ENCODE measurements at places on chromosomes 3 and 15.

DNA sequence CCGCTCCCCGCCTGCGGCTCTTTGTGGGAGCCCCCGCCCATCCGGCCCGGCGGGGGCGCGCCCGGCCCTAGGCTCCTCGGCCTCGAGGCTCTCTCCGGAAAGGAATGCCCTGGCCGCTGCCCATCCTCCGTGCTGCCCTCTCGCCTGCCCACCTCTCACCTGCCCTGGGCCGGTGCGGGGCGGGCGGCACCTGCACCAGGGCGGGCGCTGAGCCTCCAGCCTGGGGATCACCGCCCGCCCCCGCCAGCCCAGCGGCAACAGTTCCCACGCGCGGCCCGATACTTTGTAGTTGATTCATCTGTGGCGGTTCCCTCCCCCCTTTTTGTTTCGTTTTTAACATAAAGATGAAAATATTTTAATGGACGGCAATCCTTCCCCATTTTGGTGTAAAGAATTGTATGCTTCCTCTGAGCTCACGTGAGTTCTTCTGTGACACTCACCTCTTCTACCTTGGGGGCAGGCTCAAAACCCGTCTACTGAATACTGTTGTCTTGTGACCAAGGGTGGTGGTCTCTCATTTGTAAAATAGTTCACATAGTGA lies 1.9 kb downstream of the KLF13 start:
- DNase-seq, result peak; percentile 50

DNA sequence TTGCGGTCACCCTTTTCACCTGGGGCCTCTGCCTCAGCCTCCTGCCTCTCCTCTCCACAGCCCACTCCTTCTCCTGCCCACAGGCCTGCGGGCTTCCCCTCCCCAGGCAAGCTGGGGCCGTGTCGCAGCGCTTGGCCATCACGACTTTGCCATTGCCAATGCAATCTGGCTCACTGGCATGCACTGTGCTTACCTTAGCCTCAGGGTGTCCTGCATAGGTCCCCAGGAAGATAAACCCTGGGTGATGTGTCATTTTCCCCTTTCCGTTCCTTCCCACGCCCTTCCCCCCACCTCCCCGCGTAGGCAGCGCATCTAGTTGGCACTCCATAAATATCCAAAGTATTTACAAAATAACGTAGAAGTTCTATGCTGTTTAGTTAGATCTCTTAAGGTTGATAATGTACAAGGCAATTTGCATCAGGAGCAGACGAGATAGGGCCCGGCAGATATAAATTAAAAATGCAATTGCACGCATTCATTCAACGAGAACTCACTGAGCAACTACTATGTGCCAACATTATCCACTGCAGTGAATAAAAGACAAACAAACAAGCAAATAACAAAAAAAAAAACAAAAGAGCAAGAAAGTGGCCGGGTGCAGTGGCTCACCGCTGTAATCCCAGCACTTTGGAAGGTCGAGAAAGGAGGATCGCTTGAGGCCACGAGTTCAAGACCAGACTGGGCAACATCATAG lies 973 bp upstream of the COPG1 start:
- no peak for DNase-seq

- no peak for DNase-seq
These were observed 29.0 kb downstream of the TTBK2 start for GRCh38 chr15:42891569-42891968.

DNA sequence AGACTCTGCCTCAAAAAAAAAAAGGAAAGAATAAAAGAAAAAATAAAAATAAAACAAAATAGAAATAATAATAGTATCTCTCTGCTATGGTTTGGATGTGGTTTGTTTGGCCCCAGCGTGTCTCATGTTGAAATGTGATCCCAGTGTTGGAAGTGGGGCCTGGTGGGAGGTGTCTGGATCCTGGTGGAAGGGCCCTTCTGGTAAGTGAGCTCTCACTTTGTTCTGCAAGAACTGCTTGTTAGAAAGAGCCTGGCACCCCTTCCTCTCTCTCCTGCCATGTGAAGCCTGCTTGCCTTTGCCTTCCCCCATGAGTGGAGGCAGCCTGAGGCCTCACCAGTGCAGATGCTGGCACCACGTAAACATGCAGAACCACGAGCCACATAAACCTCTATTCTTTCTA lies 26.3 kb downstream of the TMEM44 start:
- no peak for DNase-seq

DNA sequence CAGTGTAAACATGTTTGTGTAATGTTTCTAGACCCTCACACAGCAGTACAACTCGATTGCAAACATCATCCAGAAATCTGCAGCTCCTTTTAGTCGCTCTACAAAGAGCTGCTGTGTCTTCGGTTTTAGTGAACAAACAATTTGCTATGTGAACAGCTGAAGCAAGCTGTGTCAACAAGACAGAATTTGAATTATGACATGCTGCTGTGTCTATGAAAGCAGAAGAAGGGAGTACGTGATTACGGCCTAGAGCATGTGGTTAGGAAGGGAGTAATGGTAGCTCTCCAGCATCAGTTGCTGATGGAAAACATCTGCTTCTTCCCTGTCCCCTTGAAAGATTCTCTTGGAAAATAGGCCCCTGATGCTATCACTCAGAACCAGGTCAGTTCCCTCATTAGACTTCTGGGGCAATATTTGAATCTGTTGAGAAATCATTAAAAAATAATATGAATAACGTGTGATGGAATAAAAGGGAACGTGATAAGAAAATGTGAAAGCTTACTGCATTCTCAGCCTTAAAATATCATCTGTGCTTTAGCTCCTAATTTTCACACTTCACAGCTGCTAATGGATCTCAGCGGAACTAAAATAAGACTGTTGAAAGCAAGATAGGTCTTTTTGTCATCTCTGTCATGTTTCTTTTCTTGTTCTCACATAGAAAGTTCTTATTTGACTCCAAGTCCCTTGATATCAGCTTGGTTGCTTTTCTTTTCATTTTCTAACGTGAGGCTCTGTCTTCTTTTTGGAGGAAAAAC lies 891.5 kb downstream of the ROBO2 start:
- no peak for DNase-seq

GRCh38 chr3:127121885-127122284 lies 71.0 kb upstream of the PRR23E start:
- DNase-seq, result no peak

- DNase-seq, result no peak
These were observed 24.9 kb downstream of the CXCR6 start for GRCh38 chr3:45968149-45968548.

DNA sequence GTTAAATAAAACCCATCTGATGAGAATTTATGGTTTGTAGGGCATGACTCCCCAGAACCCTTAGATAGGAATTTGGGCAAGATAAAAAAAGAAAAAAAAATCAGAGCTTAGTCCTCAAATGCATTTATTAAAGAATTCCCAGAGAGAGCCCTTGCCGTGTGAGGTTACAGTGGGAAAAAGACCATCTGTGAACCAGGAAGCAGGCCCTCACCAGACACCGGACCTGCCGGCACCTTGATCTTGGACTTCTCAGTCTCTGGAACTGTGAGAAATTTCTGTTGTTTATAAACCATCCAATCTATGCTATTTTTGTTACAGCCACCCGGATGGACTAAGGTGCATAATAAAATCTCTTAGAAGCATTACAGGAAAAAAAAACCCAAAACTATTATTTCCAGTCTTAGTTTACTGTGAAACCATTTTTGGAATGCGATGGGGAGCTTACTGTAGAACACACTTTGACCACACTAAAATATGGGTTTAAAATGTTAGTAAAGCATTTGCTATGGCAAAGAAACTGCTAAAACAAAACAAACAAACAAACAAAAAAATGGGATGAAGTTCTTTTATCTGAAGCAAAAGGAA lies 72.2 kb downstream of the LEKR1 start:
- DNase-seq, result no peak

DNA sequence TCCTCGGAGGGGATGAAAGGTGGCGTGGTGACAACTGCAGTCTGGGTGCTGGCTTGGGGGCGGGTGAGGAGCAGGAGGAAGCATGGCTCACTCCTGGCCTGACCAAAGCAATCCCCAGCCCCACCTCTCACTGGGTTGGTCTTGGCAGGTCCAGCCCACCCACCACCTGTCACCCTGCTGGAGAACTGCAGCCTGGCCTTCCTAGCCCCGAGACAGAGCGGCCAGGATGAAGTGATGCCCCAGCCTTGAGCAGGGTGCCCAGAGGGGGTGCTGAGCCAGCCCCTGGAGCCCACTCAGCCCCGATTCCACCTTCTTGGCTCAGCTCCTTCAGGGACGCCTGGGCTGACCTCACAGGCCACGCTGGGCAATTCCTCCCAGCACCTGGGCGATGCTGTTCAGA lies 89.9 kb downstream of the IQSEC1 start:
- no peak for DNase-seq

- peak; percentile 83 for DNase-seq
These were observed 19.1 kb downstream of the SLC12A6 start for GRCh38 chr15:34318277-34319079.

DNA sequence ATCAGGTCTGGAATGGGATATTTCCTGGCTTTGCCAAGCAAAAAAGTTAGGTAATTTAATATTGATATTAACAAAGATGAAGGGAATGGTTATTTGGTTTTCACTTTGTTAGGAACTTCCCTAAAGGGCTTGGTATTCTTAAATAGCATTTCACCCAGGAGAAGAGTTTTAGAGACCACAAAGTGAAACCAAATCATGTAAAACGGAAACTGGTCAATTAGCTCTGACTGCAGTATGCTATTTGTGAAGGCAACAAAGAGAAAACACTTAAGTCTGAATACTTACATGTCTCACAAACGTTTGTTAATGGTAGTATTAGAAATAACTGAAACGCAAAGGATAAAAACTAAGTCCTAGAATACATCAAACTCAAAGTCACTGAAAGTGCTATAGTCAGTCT lies 32.4 kb upstream of the SETMAR start:
- no peak for DNase-seq

- DNase-seq, result peak; percentile 58
These were observed at the start of gene KLHDC8B for GRCh38 chr3:49171119-49171774. Gene KLHDC8B (plus strand): TSS chr3:49171598. CDS start chr3:49172770, 1,172 bp downstream.

DNA sequence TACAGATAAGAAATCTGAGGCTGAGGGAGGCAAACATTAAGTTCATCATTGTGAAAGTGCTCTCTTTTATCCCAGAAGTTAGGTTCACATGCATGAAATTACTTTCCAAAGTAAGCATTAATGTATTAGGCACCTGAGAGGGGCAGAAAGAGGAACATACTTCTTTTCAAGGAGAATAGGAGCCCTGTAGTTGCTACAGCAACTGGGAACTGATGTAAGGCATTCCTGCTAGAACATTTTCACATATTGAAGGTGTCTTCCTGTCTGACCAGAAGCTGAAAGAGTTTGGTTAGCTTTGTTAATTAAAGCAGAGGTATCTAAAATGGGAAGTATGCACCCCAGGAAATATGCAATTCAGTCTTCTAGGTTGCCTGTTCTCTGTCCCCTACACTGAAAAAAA lies 65.5 kb upstream of the ZBTB20 start:
- DNase-seq, result no peak

GRCh38 chr3:123406598-123406997 lies 42.3 kb downstream of the ADCY5 start:
- no peak for DNase-seq

DNA sequence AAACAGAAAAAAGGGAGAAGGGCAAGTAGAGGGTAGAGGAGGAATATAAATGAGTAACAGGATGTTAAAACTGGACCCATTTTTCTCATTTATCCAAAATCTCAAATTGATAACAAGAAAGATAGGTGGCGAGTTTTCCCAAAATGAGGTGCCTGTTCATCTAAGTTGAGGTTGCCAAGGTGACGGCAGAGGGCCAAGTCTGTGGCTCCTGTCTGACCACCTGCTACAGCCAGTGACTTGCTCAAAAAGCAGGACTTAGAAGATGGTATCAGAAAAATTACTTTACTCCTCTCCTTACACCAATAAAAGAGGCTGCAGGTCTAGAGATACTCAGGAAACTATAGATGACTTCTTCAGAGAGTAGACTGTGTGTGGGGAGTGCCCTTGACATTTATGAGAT lies 137.6 kb upstream of the ZNF385D start:
- no peak for DNase-seq

GRCh38 chr15:55999658-56000057 lies 6.2 kb upstream of the NEDD4 start:
- DNase-seq, result peak; percentile 10

GRCh38 chr3:28781053-28781452 lies 432.4 kb upstream of the AZI2 start:
- DNase-seq, result no peak

DNA sequence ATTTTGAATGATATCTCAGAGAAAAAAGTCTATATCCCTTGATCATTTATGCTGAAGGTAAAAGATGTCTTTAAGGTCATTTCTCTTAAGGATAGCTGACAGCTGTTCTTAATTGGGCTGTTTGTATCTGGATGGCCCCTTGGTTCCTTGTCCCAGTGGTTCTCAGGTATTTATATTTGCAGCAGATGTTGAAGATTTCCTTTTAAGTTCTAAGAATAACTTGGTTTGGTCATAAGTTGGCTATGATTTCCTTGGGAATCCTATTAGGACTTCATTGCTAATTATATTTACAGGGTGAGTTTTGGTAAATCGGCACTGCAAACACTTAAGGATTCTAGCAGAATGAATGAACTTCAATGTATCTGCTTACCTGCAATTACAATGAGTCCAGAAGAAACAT lies 460.4 kb upstream of the SGO1 start:
- no peak for DNase-seq

DNA sequence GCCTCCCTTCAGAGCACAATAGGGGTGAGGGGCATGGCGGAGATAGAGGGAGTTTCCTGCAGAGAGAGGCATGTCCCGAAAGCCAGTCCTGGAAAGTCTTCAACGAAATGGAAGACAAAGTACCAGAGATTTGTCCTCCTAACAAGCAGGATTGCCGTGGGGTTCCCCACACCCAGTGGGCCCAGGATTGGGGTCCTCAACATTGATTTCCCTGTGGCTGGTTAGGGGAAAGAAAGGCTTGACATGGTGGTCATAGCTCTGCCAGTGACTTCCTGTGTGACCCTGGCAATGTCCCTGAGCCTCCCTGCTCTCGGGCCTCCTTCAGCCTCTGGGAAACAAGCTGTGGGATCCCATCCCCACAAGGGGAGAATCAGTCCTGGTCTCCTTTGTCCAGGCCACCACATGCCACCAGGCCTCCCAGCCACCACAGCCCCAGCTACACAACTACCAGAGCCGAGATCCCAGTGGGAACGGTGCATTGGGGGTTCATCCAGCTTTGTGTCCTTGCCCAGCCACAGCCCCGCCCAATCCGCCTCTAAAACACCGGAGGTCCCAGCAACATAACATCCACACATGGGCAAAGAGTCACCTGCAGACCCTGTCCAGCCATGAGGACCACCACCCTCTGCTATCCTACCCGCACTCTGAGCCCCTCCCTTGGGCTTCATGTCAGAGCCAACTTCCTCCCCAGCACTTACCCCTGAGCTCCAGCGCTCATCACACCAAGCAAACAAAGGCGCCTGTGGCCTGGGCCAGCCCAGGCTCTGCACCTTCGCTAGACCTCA lies 63.0 kb downstream of the ADAMTS17 start:
- no peak for DNase-seq

GRCh38 chr3:16589867-16590624 lies 15.2 kb downstream of the DAZL start:
- DNase-seq, result no peak

All from HT-29 (cell line).